Body of pancreas (tissue), 4 donors: ENCODE measurements at places on chromosomes 3 and 15. TPM values are rescaled to one million over a fixed set of nuclear protein-coding genes. Genes with fewer than 3 reads are reported as not detected.
A peak's percentile ranks its signal among the peaks of the same experiment; 100 is the strongest.

GRCh38 chr3:195148549-195148948 is 122.4 kb downstream of the XXYLT1 start:
- no peaks in the 10 kb centered on the region for H3K27me3 ChIP-seq
- H3K4me1 ChIP-seq = peaks cover 15% of the 10 kb centered on the region
- no peak overlapping the region for H3K4me3 ChIP-seq
- no peak overlapping the region for H3K27ac ChIP-seq
- no peak for DNase-seq
- no peaks in the 10 kb centered on the region for H3K36me3 ChIP-seq

DNA sequence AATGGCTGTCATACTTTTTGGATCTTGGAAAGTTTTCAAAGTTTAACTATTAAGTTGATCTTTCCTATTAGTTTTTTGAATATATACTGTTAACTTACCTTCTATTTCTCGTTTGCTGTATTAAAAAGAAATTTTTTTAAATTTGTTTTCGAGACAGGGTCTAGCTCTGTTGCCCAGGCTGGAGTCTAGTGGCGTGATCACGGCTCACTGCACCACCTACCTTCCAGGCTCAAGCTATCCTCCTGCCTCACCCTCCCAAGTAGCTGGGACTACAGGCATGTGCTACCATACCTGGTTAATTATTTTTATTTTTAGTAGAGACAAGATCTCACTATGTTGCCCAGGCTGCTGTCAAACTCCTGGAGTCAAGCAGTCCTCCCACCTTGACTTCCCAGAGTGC is 4.6 kb downstream of the KNL1 start:
- no peak overlapping the region for H3K27ac ChIP-seq
- no peaks in the 10 kb centered on the region for H3K36me3 ChIP-seq
- H3K4me1 ChIP-seq = peaks cover 10% of the 10 kb centered on the region
- DNase-seq = no peak
- H3K27me3 ChIP-seq = no peaks in the 10 kb centered on the region

DNA sequence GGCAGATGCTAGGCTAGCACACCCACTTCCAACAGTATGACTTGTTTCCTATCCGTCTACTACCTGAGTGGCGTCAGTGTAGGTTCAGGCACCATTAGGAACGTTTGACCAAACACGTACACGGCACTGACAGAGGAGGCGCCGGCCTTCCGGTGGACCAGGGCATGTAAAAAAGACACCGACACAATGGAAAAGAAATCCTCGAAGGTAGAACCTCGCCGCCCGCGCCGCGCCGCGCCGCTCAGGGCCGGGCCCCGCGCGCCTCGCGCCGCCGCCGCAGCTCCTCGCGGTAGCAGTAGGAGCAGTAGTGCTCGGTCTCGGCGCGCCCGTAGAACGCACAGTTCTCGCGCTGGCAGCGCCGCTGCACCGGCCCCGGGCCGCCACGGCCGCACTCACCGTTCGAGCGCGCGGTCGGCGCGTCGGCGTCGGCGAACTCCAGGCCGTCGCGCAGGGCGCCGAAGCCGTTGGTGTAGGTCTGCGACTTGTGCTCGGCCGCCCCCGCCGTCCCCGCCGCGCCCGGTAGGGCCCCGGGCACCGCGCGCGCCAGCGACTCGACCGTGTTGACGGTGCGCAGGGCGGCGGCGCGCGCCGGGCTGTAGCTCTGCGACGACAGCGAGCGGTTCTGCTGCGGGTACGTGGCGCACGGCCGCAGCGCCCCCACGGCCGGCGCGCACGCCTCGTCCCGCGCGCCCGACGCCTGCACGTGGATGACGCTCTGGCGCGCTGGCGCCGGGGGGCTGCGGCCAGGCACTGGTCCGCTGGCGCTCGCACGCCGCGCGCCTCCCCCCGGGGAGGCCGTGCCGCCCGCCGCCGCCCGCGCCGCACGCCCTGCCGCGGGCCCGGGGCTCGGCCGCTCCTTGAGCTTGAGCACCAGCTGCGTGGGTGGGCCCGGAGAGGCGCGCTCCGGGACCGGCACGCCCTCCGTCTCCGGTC is 156.7 kb downstream of the KLF13 start:
- no peak overlapping the region for H3K4me3 ChIP-seq
- no peak overlapping the region for H3K27ac ChIP-seq
- peaks cover 12% of the 10 kb centered on the region for H3K4me1 ChIP-seq
- no peak for DNase-seq
- no peaks in the 10 kb centered on the region for H3K36me3 ChIP-seq
- no peaks in the 10 kb centered on the region for H3K27me3 ChIP-seq

GRCh38 chr3:117144853-117145252 is 435.3 kb downstream of the TUSC7 start:
- DNase-seq = no peak
- H3K27me3 ChIP-seq = no peaks in the 10 kb centered on the region
- no peak overlapping the region for H3K4me3 ChIP-seq
- no peaks in the 10 kb centered on the region for H3K36me3 ChIP-seq
- no peak overlapping the region for H3K27ac ChIP-seq

Gene ADGRG7
- total RNA-seq = not detected

GRCh38 chr15:71295603-71296314 is 180.5 kb downstream of the THSD4 start:
- H3K27ac ChIP-seq = peak overlapping the region; percentile 74
- H3K4me1 ChIP-seq = peaks cover 6% of the 10 kb centered on the region
- no peaks in the 10 kb centered on the region for H3K27me3 ChIP-seq

- H3K27ac ChIP-seq = peak overlapping the region; percentile 99
- peak overlapping the region; percentile 69 for H3K4me3 ChIP-seq
- H3K36me3 ChIP-seq = no peaks in the 10 kb centered on the region
Measured at GRCh38 chr3:150547045-150547741, 606 bp downstream of the EIF2A start.

Gene KBTBD8
- not detected for total RNA-seq

Gene BNIP2
- total RNA-seq = 44.2 TPM

- no peaks in the 10 kb centered on the region for H3K36me3 ChIP-seq
- no peak overlapping the region for H3K4me3 ChIP-seq
- DNase-seq = no peak
- no peaks in the 10 kb centered on the region for H3K27me3 ChIP-seq
- peaks cover 7% of the 10 kb centered on the region for H3K4me1 ChIP-seq
Measured at GRCh38 chr15:42604894-42605744, 29.7 kb downstream of the STARD9 start.

DNA sequence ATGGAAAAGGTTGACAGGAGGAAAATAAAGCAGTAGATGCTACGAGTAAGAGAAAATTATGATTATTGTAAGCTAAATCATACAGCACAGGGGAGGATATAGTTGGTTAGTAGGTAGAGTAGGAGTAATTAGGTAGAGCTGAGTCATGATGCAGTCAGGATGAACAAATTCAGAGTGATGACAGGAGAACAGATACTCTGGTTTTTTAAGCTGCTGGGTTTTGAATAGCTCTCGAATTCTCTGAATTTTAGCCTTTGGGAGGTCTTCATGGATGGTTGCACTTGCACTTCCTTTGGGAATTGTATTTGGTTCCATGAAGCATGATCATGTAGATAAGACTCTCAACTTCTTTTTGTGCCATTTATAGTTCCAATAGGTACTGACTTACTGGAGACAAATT is 96.2 kb downstream of the ECT2 start:
- H3K4me1 ChIP-seq = no peaks in the 10 kb centered on the region
- no peak overlapping the region for H3K27ac ChIP-seq
- H3K4me3 ChIP-seq = no peak overlapping the region
- H3K36me3 ChIP-seq = no peaks in the 10 kb centered on the region

DNA sequence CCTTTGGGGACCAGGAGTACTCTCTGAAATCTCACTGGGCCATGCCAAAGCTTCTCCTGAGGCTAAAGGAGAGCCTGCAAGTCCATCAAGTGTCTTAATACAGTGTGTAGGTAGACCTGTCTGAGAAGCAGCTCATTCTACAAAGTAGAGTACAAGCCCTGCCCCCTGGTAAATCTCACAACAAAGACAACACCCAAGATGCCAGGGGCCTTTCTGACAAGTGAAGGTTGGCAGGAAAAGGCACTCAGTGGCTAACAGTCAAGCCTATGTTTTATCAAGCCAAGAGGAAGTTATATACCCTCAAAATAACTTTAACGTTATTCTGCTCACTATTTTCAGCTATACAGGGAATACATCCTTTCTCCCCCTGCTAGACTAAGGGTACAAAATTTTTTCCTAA is 58.3 kb downstream of the NMNAT3 start:
- H3K4me1 ChIP-seq = no peaks in the 10 kb centered on the region
- H3K4me3 ChIP-seq = no peak overlapping the region
- no peak for DNase-seq
- H3K27ac ChIP-seq = no peak overlapping the region
- H3K36me3 ChIP-seq = no peaks in the 10 kb centered on the region
- H3K27me3 ChIP-seq = no peaks in the 10 kb centered on the region

Gene HRH1
- total RNA-seq = 0.78 TPM

DNA sequence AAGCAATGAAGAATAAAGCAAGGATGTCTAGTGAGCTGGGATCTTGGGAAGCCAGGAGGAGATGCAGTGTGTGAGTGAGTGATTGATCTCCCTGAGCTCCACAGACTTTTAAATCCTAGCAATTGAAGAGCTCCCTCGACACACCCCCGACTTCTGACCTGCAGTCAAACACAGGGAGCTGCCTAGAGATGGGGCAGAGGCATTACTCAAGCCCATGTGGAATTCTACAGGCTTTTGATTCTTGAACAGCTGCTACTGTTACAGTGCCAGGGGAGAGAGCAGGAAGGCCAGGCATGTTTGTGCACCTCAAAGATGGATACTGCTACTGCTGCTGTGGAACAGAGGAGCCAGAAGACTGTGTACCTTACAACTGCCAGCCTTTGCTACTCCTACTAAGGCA is 1403.1 kb upstream of the ALCAM start:
- no peak overlapping the region for H3K27ac ChIP-seq
- no peaks in the 10 kb centered on the region for H3K36me3 ChIP-seq
- no peak overlapping the region for H3K4me3 ChIP-seq
- H3K4me1 ChIP-seq = no peaks in the 10 kb centered on the region

DNA sequence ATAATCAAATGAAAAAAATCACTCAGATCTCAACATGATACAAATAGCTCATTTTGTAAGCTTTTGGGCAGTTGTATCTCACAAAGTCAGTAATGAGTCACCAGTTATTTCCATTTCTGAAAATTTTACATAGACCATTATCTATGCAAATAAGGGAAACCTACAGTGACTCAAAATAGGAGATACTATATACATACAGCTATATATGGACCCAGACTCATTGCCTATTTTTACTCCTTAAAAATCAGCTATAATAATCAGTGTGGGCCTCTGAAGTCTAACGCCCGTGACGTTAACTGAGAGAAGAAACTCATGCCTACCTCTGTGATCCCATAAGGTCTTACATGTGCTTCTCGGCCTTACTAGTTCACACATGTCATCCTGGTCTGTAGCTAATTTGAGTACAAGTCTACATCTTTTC is 31.6 kb downstream of the LRIG1 start:
- DNase-seq = no peak
- H3K4me1 ChIP-seq = peaks cover 93% of the 10 kb centered on the region
- H3K36me3 ChIP-seq = no peaks in the 10 kb centered on the region
- H3K27me3 ChIP-seq = no peaks in the 10 kb centered on the region
- H3K27ac ChIP-seq = peak overlapping the region; percentile 36
- H3K4me3 ChIP-seq = no peak overlapping the region

DNA sequence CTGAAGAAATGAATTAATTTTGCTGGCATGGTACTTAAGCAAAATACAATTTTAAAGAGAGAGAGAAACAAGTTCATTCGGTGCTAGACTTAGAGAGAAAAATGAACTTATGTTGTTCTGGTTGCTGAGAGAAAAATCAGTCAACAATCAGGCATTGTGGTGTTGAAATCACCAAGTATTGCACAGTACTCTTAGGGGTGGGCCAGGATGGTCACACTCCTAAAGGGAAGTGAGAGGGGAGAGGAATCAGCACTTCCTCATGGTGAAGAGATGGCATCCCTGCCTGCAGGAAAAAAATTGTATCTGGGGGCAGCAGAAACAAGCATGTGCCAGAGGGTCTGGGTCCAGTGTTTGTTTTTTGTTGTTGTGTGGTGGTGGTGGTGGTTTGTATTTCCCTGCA is 7.0 kb upstream of the DMXL2 start:
- H3K36me3 ChIP-seq = no peaks in the 10 kb centered on the region
- H3K4me1 ChIP-seq = no peaks in the 10 kb centered on the region
- H3K27ac ChIP-seq = no peak overlapping the region
- H3K27me3 ChIP-seq = no peaks in the 10 kb centered on the region

- no peak overlapping the region for H3K4me3 ChIP-seq
- peak; percentile 26 for DNase-seq
- no peaks in the 10 kb centered on the region for H3K36me3 ChIP-seq
- H3K27ac ChIP-seq = no peak overlapping the region
- no peaks in the 10 kb centered on the region for H3K27me3 ChIP-seq
- H3K4me1 ChIP-seq = no peaks in the 10 kb centered on the region
Measured at GRCh38 chr3:85821130-85821756, 862.5 kb downstream of the CADM2 start.

Gene STXBP5L
- under 0.01 TPM for total RNA-seq

GRCh38 chr15:79527821-79528220 is 95.7 kb downstream of the MINAR1 start:
- H3K27ac ChIP-seq = no peak overlapping the region
- H3K4me3 ChIP-seq = no peak overlapping the region
- H3K4me1 ChIP-seq = no peaks in the 10 kb centered on the region
- H3K27me3 ChIP-seq = no peaks in the 10 kb centered on the region
- DNase-seq = no peak

Gene SPTSSB
- total RNA-seq = not detected

DNA sequence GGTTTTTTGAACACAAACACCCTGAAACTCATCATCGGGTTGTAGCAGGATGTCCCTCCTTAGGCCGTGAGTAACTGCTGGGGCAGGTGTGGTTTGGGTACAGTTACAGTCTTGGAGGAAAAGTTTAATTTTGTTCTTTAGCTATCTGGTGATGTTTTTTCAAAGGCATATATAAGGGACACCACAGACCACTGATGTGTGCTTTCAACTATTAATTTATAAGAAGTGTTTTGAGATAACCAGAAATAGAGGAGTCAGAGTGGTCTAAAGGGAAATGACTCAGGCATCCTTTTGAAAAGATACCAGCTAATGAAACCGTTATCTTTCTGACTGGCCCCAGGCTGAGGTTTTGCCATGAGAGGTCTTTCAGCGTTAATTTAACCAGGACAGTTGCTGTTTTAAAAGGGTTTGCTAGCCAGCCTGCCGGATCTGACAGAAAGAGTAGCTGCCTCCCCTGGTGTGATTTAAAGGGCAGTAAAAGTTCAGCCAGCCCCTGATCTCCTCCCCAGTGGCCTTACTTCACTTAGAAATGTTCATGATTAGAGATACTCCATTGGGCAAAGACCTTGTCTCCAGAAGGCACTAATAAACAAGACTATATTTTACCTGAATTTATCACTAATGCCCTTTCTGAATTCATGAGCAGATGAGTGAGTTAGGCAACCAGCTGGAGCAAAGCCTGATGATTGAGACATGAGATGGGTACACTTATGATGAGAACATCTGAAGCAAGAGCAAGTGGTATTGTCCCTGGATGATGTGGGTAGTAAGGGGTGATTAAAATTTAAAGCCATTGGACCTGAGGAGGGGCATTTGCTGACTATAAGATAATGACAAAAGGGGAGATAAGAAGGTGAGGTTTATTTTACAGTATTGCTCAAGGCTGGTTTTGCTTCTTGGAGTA is 482.5 kb upstream of the TBL1XR1 start:
- H3K36me3 ChIP-seq = no peaks in the 10 kb centered on the region
- peaks cover 22% of the 10 kb centered on the region for H3K4me1 ChIP-seq
- H3K27me3 ChIP-seq = no peaks in the 10 kb centered on the region
- no peak for DNase-seq

GRCh38 chr3:134094491-134094890 is 64.8 kb upstream of the SLCO2A1 start:
- H3K27ac ChIP-seq = no peak overlapping the region
- no peaks in the 10 kb centered on the region for H3K4me1 ChIP-seq
- H3K4me3 ChIP-seq = no peak overlapping the region
- H3K36me3 ChIP-seq = no peaks in the 10 kb centered on the region
- H3K27me3 ChIP-seq = no peaks in the 10 kb centered on the region

- H3K4me1 ChIP-seq = no peaks in the 10 kb centered on the region
- no peaks in the 10 kb centered on the region for H3K36me3 ChIP-seq
- H3K27me3 ChIP-seq = no peaks in the 10 kb centered on the region
- H3K4me3 ChIP-seq = no peak overlapping the region
- no peak for DNase-seq
- H3K27ac ChIP-seq = peak overlapping the region; percentile 8
Measured at GRCh38 chr3:13261892-13262291, 158.2 kb downstream of the NUP210 start.
